ENCODE measurements at places on chromosomes 3 and 15.
A peak's percentile ranks its signal among the peaks of the same experiment; 100 is the strongest.

DNA sequence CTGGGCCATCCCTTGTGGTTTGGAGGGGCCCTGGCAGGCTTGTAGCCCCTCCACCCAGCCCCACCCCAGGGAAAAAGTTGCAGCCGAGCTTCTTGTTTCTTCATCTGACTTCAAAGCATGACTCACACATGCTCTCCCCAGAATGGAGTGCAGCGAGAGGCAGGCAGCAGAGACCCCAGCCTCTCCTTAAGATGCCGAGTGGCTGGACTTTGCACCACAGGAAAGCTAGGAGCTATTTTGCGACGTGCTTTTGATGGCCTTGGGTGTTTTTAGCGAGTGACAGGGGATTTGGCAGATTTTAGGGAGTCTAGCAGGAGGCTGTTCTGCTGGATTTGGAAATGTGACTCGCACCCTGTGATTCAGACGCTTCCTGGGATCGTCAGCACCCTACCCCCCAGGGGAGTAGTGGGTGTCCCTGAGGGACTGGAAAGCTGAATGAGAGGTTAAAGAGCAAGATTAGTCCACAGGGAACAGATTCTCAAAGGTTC lies 14.2 kb downstream of the BAHD1 start:
- DNase-seq, result no peak

GRCh38 chr3:183252118-183252782 lies 803 bp upstream of the B3GNT5 start:
- DNase-seq, result no peak

DNA sequence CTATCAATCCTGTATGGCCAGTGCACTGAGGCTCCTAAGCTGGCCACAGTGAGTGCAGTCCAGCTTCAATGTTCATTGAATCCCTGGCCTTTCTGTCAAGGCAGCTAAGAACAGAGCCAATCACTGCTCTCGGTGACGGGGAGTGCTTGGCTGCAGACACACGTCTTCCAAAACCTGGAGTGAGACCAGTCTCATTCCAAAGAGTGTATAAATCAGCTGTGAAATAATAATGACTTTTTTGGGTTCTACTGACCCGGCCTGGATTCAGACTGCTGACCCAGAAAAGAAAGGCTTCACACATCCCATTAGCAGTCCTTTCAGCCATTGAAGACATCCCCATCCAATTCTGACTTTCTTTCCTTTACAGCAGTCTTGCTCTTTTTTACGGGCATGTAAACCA lies 665.5 kb downstream of the GBE1 start:
- peak; percentile 62 for DNase-seq

DNA sequence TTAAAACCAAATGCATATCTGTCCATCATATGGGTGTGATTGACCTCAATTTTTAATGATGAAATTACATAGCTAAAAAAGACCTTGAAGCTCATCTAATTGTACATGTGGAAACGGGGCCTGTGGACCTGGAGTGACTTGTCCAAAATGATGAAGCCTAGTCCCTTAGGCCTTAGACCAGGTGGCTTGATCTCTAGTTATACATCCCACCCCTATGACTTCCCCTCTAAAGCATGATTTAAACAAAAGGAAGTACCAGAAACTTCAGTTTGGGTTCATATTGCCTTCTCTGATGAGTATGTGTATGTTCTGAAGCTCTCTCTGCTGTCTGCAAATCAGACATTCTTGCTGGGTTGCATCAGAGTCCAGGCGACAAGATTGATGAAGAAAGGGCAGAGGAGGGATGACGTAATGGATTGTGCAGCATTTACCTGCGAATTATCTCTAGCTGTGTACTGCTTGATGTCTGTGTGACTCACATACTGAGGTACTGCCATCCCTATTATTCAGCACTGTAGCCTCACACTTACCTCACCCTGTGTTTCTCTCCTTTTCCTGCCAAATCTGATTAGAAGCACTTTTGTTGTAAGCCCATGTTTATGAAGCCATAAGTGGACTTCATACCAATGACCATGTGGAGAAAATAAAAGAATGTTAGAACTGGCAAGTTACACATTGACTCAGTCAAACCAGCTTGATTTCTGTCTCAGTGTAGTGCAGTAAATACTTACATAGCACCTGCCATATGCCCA lies 111.5 kb downstream of the FILIP1L start:
- DNase-seq, result no peak

DNA sequence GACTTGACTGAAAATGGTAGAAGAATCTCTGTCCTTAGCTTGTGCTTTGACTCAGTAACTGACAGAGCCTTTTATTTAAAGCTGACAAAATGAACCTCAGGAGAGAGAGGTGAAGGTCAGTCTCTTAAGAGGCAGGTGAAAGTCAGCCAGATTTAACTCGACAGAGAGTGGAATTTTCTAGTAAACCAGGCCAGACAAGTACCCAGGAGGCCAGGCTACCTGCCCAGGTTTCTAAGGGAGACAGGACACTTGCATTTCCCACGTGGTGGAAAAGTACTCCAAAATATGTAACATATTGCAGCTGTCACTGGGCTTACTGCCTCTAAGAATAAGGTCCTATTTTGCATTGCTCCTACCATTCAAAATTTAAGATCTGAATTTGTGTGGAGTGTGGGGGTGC lies 167.9 kb downstream of the FMN1 start:
- DNase-seq, result no peak

- DNase-seq, result no peak
Measured at GRCh38 chr3:143152043-143152442, 32.5 kb downstream of the CHST2 start.

DNA sequence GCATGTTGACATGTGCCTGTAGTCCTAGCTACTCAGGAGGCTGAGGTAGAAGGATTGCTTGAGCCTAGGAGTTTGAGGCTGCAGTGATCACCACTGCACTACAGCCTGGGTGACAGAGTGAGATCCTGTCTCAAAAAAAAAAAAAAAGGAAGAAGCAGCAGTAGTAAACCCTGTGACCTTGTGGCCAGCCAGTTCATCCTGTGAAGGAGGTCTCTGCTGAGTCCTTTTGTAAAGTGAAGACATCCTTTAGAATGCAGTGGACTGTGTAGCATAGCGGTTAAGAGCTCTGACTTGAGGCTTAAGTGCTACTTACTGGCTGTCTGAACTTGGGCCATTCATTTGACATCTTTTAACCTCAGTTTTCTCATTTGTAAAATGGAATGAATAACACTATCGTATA lies 8.3 kb downstream of the EXOSC7 start:
- no peak for DNase-seq

DNA sequence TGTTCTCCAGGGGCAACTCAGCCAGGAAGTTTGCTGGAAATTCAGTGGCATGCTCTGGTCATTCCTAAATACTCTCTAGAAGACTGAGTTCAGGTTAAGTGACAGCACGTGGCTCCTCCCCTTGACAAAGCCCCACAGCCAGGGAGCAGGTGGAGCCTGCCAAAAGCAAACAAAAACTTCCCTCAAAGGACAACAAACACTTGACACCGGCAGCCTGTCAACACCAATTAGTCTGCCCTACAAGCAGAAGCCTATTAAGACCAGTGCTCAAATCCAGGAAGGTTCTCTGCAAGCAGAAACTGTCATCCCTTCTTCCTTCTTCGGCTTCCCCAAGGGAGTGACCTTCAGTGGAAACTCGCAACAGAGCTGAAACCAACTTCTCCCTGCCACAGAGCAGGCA lies 5.0 kb downstream of the MEX3B start:
- DNase-seq, result peak; percentile 85

- peak; percentile 70 for DNase-seq
Measured at GRCh38 chr3:49899815-49900214, 3.9 kb downstream of the MST1R start.

- DNase-seq, result no peak
Measured at GRCh38 chr15:84894736-84895425, 10.4 kb downstream of the SLC28A1 start.

- no peak for DNase-seq
Measured at GRCh38 chr3:100825574-100825973, 116.3 kb downstream of the TFG start.

DNA sequence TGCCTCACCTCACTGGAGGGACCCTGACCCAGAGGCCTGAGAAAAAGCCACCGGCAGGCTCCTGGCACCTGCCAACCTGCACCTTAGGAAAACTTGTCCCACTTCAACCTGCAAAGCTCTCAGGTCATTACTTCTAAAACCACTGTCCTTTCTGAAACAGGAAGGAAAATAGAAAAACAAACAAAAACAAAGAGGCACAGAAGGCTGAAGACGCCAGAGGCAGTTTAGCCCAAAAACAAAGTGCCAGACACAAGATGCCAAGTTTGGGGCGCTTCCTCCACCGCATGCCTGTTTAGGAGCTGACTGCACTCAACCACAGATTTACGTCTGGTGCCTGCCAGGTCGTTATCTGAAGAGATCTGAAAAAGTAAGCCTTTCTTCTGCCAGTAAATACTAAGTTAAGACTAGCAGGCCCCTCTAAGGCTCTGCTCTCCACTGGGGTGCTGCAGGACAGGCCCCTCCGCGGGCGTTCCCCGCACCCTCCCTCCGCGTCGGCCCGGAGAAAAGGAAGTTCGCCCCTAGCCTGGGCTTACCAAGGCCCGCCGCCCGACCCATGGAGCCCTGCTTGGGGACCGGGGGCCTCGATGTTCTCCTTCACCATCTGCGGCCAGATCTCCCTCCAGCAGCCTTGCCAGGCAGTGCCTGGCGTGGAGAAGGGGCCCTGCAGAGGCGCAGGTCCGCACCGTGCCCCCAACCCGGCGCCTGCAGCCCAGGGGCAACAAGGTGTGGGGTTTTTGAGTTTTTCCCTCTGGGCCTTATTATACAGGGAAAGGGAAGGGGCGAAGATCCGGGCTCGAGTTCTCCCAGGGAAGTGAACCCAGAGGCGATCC lies 1.3 kb downstream of the GOLGA8A start:
- peak; percentile 27 for DNase-seq

- no peak for DNase-seq
Measured at GRCh38 chr3:141782386-141782932, 19.3 kb downstream of the GRK7 start.

- DNase-seq, result no peak
Measured at GRCh38 chr3:51282931-51283330, 102.2 kb upstream of the MANF start.

DNA sequence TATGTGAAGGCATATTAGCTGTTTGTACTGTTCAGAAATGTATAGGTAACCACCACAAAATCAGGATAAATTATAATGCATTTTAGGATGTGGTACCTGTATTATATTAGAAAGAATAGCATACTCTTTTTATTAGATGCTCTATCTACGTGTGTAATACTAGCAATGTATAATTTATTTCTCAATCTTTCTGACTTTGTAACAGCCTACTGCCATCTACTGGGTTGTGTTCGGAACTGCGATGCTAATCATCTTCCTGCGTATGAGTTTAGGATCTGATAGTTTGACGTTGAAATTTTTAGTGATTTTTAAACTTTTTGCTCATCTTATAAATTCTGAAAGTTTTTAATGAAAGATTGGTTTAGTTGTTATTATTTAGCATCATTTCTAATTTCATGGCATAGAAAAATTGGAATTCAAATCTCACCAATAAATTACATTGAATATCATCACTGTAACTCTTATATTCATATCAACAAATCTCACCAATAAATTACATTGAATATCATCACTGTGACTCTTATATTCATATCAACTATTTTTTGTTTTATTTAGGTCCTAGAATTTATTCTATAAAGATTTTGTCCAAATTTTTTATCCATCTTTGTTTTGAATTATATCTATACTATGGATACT lies 322.7 kb upstream of the ZNF717 start:
- peak; percentile 24 for DNase-seq

DNA sequence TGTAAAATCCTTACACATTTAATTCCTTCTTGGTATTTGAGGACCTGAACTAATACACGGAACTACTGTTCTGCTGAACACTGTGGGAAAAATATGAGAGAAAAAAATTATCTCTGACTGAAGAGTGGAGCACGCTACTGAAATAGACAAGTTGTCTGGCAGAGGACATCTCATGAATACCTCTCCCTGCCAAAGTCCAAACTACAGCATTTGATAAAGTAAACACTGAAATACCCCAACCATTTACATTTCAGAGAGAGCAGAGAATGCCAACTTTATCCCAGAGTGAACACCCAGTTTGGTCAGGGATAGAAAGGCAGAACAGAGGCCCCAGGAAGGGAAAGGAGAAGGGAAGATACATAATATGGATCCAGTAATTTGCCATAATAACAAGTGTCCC lies 920.7 kb downstream of the SQOR start:
- no peak for DNase-seq

- DNase-seq, result peak; percentile 13
Measured at GRCh38 chr15:67241132-67241855, 13.2 kb downstream of the AAGAB start.

Measured in neural progenitor cell (in vitro differentiated cells).